ENCODE measurements at places on chromosomes 6 and 20. TPM values are rescaled to one million over a fixed set of nuclear protein-coding genes. Genes with fewer than 3 reads are reported as not detected.

Gene CEP85L
- 71.1 TPM for total RNA-seq

Gene TRAPPC3L
- total RNA-seq = not detected

Gene RIMS1
- not detected for total RNA-seq

- peaks cover 9% of the 10 kb centered on the region for H3K4me1 ChIP-seq
- no peak overlapping the region for H3K4me3 ChIP-seq
- H3K27ac ChIP-seq = no peak overlapping the region
- H3K36me3 ChIP-seq = no peaks in the 10 kb centered on the region
Measured at GRCh38 chr20:10668677-10669368, 5.0 kb downstream of the JAG1 start.

DNA sequence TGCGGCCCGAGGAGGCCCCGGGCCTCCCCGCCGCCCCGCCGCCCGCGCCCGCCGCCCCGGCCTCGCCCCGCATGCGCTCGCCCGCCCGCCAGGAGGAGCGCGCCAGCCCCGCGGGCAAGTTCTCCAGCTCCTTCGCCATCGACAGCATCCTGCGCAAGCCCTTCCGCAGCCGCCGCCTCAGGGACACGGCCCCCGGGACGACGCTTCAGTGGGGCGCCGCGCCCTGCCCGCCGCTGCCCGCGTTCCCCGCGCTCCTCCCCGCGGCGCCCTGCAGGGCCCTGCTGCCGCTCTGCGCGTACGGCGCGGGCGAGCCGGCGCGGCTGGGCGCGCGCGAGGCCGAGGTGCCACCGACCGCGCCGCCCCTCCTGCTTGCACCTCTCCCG lies 1.5 kb downstream of the FOXQ1 start:
- H3K4me1 ChIP-seq = peaks cover 10% of the 10 kb centered on the region
- no peak for DNase-seq
- H3K4me3 ChIP-seq = no peak overlapping the region
- peaks cover 18% of the 10 kb centered on the region for H3K27me3 ChIP-seq
- H3K27ac ChIP-seq = no peak overlapping the region

Data from CD4-positive, alpha-beta memory T cell (primary cell).